Spinal cord (tissue), 10 donors: ENCODE measurements at places on chromosomes 3 and 15. TPM values are rescaled to one million over a fixed set of nuclear protein-coding genes. Genes with fewer than 3 reads are reported as not detected.

The FAM227B gene
- total RNA-seq: 8.3 TPM

- no peak for DNase-seq
- H3K4me3 ChIP-seq: no peak overlapping the region
- no peaks in the 10 kb centered on the region for H3K27me3 ChIP-seq
- H3K36me3 ChIP-seq: no peaks in the 10 kb centered on the region
- H3K4me1 ChIP-seq: no peaks in the 10 kb centered on the region
These were observed 37.7 kb upstream of the CDCP1 start for GRCh38 chr3:45183872-45184262.

The GOLGA8J gene
- total RNA-seq: 0.40 TPM

DNA sequence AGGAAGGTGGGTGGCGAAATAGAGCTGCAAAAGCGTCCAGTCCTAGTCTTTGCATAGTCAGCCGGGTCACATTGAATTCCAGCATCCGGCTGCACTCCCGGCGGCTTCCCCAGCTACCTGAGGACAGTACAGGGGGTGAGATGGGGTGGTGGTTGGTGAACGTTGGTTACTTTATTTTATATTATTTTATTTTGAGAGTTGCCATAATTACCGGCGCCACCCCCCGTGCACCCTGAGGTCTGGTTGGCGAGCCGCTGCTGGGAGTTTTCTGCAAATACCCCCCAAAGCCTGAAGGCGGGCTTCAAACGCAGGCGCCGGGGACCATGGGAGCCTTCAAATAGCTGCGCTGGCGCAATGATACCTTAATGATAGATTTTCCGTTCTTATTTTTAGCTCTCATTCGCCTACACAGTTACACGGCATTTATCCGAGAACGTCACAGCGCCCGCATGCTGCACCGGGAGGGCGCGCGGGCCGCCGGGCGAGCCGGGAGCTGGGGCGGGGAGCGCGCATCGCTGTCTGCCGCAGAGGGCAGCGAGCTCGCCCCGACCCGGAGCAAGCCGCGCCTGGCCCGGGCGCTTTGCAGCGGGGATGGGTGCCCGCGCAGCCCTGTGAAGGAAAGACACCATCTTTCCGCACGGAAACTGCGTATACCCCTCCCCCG, 756 bp upstream of the RASGRF1 start:
- peaks cover 46% of the 10 kb centered on the region for H3K27me3 ChIP-seq
- no peak for DNase-seq
- no peaks in the 10 kb centered on the region for H3K36me3 ChIP-seq
- H3K27ac ChIP-seq: no peak overlapping the region

GRCh38 chr3:177144922-177145321, 52.4 kb downstream of the TBL1XR1 start:
- no peak overlapping the region for H3K4me3 ChIP-seq
- no peak for DNase-seq
- H3K27me3 ChIP-seq: no peaks in the 10 kb centered on the region
- no peak overlapping the region for H3K27ac ChIP-seq

DNA sequence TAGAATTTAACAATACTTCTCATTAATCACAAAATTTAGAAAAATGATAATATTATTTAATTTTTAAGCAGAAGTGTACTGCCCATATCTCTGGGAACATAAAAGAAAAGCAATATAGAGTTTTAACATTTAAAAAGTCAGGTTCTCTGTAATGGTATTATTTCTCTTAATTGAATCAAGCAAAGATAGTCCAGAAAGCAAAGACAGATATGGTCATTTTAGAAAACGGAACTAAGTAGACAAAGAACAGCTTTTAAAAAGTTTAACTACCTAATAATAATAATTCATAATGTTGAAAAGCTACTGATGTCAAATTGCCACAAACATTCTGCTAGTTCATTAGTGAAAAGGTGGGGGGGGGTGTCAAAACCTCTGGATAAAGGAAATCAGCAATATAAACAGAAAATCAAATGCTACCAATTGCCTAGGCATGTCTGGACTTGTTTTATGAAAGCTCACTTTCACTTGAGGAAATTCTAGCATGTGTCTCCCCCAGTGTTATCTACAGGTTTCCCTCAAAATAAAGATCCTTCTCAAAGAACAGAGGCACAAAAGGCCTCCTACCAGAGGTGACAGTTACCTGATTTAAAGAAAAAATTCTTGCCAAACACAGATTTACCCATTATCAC, 1.7 kb downstream of the ZMAT3 start:
- H3K36me3 ChIP-seq: peaks cover 7% of the 10 kb centered on the region
- DNase-seq: no peak
- H3K4me3 ChIP-seq: no peak overlapping the region
- no peaks in the 10 kb centered on the region for H3K27me3 ChIP-seq

The MESP2 gene
- total RNA-seq: not detected

DNA sequence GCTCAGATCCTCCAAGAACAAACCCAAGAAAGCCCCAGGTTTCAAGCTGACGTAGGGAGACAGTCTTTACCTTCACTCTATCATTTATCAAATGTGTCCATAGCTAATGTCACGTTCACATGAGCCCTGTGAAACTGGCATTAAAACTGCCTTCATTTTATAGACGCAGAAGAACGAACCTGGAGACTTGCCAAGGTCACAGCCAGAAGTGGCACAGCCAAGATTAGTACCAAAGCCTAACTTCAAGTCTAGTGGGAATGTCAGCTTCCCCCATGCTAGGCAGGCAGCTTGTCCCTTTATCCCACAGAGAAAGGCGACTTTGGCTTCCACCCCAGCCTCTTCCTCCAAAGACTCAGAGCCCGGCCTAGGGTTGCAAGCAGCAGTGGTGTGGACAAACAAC, 517.2 kb downstream of the SHQ1 start:
- no peak overlapping the region for H3K4me3 ChIP-seq
- no peak for DNase-seq
- no peak overlapping the region for H3K27ac ChIP-seq
- peaks cover 4% of the 10 kb centered on the region for H3K27me3 ChIP-seq
- H3K4me1 ChIP-seq: peaks cover 37% of the 10 kb centered on the region

The MED12L gene
- total RNA-seq: 11.9 TPM

GRCh38 chr3:34947834-34948233, 691.5 kb upstream of the ARPP21 start:
- H3K27ac ChIP-seq: no peak overlapping the region
- H3K27me3 ChIP-seq: no peaks in the 10 kb centered on the region
- DNase-seq: no peak

- no peak for DNase-seq
- peaks cover 71% of the 10 kb centered on the region for H3K36me3 ChIP-seq
- H3K4me3 ChIP-seq: no peak overlapping the region
- peaks cover 18% of the 10 kb centered on the region for H3K4me1 ChIP-seq
These were observed 62.1 kb downstream of the SLC6A6 start for GRCh38 chr3:14464521-14464920.

The FAM107A gene
- total RNA-seq: 27.2 TPM

The ST8SIA2 gene
- 9.0 TPM for total RNA-seq

GRCh38 chr15:39426552-39427532, 154.0 kb upstream of the THBS1 start:
- H3K4me3 ChIP-seq: no peak overlapping the region
- peaks cover 6% of the 10 kb centered on the region for H3K4me1 ChIP-seq
- H3K27me3 ChIP-seq: no peaks in the 10 kb centered on the region
- no peak overlapping the region for H3K27ac ChIP-seq
- DNase-seq: peak; percentile 61

The ANXA2 gene
- total RNA-seq: 1,008 TPM

DNA sequence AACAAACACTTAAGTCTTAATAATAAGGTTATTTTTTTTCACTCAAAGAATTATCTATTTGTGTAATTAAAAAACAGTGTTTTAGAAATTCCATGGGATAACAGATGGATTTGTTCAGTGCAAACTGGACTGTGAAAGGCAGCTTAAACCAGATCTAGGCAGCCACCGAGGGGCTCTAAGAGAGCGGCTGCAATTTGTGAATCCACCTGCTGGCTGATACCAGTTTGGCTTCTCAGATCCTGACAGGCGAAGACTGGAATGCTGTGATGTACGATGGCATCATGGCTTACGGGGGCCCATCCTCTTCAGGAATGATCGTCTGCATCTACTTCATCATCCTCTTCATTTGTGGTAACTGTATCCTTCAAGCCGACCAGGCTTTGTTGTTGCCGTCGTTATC, 119.6 kb downstream of the CHDH start:
- H3K4me1 ChIP-seq: peaks cover 17% of the 10 kb centered on the region
- H3K36me3 ChIP-seq: peaks cover 3% of the 10 kb centered on the region
- no peak overlapping the region for H3K27ac ChIP-seq
- no peak for DNase-seq
- no peaks in the 10 kb centered on the region for H3K27me3 ChIP-seq

- H3K27me3 ChIP-seq: no peaks in the 10 kb centered on the region
- peak overlapping the region; percentile 93 for H3K4me3 ChIP-seq
- H3K36me3 ChIP-seq: peaks cover 7% of the 10 kb centered on the region
- peak overlapping the region; percentile 98 for H3K27ac ChIP-seq
These were observed 878 bp downstream of the DYNC1LI1 start for GRCh38 chr3:32569540-32570420.

The GCSAM gene
- total RNA-seq: 0.17 TPM

DNA sequence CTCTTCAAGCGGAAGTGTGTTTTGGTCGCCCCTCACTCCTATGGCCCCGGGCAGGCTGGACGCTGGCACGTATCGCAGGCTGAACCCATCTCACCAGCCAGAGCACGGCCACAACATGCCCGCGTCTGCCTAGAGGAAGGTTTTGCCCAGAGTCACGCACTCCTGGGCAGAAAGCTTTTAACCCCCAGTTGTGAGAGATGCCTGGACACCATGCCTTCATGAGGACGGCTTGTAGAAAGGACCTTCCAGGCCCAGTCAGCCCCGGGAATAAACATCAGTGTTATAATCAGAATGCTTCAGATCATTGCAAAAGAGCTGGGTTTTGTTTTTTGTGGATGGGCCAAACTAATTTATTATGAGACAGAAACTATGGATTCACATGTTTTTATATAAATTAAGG, 16.5 kb downstream of the CYFIP1 start:
- peaks cover 38% of the 10 kb centered on the region for H3K4me1 ChIP-seq
- no peaks in the 10 kb centered on the region for H3K27me3 ChIP-seq
- no peak for DNase-seq
- peaks cover 8% of the 10 kb centered on the region for H3K36me3 ChIP-seq

The GOLGA8T gene
- total RNA-seq: 1.1 TPM

DNA sequence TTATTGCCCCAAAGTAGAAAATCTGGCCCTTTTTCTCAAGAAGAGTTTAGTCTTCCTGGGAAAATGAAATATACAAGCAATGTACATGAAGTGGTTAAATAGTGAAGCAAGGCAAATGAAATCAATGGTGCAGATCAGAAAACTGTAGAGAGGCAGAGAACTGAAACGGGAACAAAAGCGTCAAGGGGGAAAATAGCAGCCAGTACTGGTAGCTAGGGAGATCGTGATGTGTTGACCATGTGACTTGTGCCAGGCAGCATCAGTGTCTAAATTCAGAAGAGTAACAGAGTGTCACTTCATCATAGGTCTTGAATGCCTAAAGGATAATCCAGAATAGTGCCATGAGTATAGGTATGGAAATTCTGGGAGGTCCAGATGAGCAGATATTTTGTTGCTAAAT, 163.1 kb downstream of the CHL1 start:
- no peak for DNase-seq
- peaks cover 14% of the 10 kb centered on the region for H3K4me1 ChIP-seq
- no peaks in the 10 kb centered on the region for H3K27me3 ChIP-seq
- peaks cover 5% of the 10 kb centered on the region for H3K36me3 ChIP-seq

DNA sequence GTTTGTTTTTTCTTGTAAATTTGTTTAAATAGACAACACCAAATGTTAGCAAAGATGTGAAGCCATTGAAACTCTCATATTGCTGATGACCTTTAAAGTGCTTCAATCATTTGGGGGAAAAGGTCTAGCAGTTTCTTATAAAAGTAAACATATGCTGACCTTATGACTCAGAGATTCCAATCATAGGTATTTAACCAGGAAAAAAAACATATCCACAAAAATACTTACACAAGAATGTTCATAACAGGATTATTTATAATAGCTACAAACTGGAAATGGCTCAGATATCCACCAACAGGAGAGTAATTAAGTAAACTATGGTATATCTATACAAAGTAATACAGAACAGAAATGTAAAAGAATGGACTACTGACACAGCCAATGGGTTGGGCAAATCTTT, 27.1 kb upstream of the RORA start:
- DNase-seq: no peak
- no peak overlapping the region for H3K27ac ChIP-seq
- H3K36me3 ChIP-seq: no peaks in the 10 kb centered on the region
- H3K27me3 ChIP-seq: no peaks in the 10 kb centered on the region
- H3K4me1 ChIP-seq: no peaks in the 10 kb centered on the region

DNA sequence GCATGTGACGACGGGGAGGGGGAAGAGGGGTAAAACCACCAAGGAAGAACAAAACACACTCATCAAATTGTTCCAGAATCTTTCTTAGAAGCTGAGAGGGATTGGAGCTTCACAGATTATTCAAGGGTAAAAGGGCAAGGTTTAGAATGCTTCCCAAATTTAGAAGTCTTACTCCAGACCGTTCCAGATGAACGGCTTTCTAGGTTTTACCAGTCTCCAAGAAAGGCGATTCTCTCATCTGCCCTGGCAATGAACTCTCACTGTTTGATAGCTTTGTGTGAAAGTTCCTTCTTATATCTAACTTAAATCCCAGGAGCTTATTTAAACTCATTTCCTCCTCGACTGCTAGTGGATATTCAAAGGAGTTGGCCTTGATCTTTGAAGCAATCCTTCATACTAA, 124.3 kb upstream of the PRICKLE2 start:
- DNase-seq: no peak
- H3K27me3 ChIP-seq: no peaks in the 10 kb centered on the region
- no peak overlapping the region for H3K27ac ChIP-seq
- no peak overlapping the region for H3K4me3 ChIP-seq
- peaks cover 4% of the 10 kb centered on the region for H3K4me1 ChIP-seq

- no peaks in the 10 kb centered on the region for H3K4me1 ChIP-seq
- no peak overlapping the region for H3K27ac ChIP-seq
- no peaks in the 10 kb centered on the region for H3K27me3 ChIP-seq
- no peak for DNase-seq
- H3K4me3 ChIP-seq: no peak overlapping the region
These were observed 78.5 kb upstream of the AGBL1 start for GRCh38 chr15:86001200-86001599.

DNA sequence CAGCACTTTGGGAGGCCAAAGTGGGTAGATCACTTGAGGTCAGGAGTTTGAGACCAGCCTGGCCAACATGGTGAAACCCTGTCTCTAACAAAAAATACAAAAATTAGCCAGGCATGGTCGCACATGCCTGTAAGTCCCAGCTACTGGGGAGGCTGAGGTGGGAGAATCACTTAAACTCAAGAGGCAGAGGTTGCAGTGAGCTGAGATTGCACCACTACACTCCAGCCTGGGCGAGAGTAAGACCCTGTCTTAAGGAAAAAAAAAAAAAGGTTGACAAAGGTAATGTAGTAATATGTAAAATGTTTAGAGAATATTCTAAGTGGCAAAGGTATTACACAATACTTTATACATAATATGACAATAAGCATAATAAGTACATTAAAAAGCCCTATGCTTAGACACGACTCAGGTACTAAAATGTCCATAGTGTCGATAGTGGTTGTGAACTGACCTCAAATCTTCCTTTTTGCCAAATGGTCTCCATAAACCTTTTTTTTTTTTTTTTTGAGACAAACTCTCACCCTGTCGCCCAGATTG, 16.5 kb downstream of the RPN1 start:
- H3K36me3 ChIP-seq: peaks cover 45% of the 10 kb centered on the region
- DNase-seq: no peak
- H3K27me3 ChIP-seq: no peaks in the 10 kb centered on the region
- no peak overlapping the region for H3K27ac ChIP-seq

GRCh38 chr3:50121072-50122032, 32.6 kb downstream of the RBM5 start:
- H3K27ac ChIP-seq: no peak overlapping the region
- peak; percentile 65 for DNase-seq
- no peaks in the 10 kb centered on the region for H3K27me3 ChIP-seq
- peaks cover 69% of the 10 kb centered on the region for H3K36me3 ChIP-seq
- no peak overlapping the region for H3K4me3 ChIP-seq

GRCh38 chr3:66177026-66177425, 43.8 kb upstream of the SLC25A26 start:
- no peak for DNase-seq
- H3K27ac ChIP-seq: no peak overlapping the region
- no peak overlapping the region for H3K4me3 ChIP-seq
- H3K27me3 ChIP-seq: no peaks in the 10 kb centered on the region
- no peaks in the 10 kb centered on the region for H3K4me1 ChIP-seq
